EH (cell line): ENCODE measurements at places on chromosomes 2 and 18.

DNA sequence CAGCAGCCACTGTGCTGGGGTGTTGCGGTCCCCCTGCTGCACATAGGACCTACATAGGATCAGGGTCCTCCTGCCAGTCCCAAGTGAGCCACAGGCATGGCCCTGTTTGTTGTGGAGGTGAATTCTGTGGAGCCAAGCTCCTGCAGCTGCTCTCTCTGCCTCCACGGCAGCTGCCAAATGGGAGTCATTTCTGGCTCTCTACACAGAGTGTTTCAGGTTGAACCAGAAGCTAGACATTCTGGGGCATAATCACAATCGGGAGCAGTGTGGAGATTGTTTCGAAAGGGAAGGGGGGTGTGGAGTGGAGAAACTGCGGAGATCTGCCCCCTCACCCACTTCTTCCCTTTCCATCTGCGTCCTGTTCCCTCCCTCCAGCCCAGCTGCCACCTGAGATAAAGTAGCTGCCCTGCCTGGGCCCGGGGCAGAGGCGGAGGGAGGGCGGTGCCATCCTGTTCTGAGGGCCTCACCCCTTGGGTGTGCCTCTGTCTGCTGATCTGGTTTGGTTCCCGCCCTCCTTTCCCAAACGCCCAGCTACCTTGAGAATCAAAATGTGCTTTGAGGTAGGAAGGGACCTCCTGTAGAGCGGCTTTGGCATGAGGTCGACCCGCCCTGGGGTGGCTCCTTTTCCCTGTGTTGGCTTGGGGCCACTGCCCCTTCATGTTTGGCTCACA lies 139.4 kb downstream of the WDSUB1 start:
- DNase-seq: no peak

GRCh38 chr2:67625690-67626475 lies 228.8 kb downstream of the ETAA1 start:
- peak; percentile 88 for DNase-seq

- peak; percentile 95 for DNase-seq
Measured at GRCh38 chr2:75503048-75503607, 57.6 kb downstream of the EVA1A start.

- no peak for DNase-seq
Measured at GRCh38 chr2:234812851-234813250, 139.0 kb upstream of the SH3BP4 start.

DNA sequence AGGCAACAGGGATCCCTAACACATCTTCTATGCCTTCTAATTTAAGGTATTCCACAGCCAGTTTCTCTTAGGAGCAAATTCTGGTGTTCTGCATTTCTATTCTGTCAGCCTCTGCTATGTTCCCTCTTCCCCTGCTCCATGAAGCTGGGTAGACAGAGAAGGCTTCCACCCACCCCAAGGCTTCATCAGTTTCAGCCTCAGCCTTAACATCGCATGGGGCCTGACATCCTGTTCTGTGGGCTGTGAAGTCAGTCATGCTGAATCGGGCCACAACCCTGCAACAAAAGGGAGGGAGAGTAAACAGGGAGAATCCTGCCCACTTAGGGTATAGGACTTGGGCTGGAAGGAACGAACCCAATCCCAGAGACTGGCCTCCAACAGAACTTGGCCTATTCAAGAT lies 70.6 kb upstream of the PPM1B start:
- DNase-seq: no peak

GRCh38 chr2:43840965-43841364 lies 2.2 kb downstream of the ABCG8 start:
- peak; percentile 11 for DNase-seq

DNA sequence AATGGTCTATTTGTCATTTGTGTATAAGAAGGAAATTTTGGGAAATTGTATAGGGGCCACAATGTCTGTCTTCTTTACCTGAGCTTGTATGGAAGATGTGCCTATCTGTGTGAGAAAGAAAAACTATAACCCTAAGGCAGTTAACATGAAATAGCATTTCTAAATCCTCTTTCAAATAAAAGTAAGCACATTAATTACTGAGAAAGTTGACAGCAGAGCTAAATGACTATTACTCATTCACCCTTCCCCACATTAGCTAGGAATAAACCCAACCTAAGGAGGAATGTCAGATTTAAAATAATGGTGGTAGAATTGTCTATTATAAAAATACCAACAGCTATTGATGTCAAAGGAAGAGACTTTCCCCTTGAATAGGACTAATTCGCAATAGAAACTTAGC lies 56.2 kb downstream of the SLC38A11 start:
- DNase-seq: no peak

GRCh38 chr2:46098621-46099062 lies 198.6 kb upstream of the EPAS1 start:
- peak; percentile 93 for DNase-seq

- DNase-seq: no peak
Measured at GRCh38 chr2:217407362-217407761, 547.5 kb upstream of the TNP1 start.

GRCh38 chr2:165587335-165587938 lies 117.9 kb downstream of the CSRNP3 start:
- no peak for DNase-seq

GRCh38 chr2:177667626-177668025 lies 275.1 kb downstream of the AGPS start:
- peak; percentile 14 for DNase-seq

GRCh38 chr2:71498261-71498701 lies 44.9 kb downstream of the DYSF start:
- DNase-seq: peak; percentile 94

DNA sequence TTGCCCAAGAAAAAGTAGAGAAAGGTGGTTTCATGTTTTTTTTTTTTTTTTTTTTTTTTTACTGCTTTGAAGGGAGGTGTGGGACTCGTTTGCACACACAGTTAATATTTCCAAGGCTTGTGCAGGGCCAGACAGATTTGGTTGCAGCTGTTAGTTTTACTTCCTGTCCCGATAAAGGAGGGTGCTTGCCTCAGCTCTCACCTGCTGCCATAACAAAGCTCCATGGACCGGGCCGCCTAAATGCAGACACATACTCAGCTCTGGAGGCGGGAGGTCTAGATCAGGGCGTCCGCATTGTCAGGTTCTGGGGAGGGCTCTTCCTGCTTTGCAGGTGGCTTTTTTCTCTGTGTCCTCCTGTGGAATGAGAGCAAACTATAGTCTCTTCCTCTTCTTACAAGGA lies 69.9 kb downstream of the ODC1 start:
- DNase-seq: no peak

DNA sequence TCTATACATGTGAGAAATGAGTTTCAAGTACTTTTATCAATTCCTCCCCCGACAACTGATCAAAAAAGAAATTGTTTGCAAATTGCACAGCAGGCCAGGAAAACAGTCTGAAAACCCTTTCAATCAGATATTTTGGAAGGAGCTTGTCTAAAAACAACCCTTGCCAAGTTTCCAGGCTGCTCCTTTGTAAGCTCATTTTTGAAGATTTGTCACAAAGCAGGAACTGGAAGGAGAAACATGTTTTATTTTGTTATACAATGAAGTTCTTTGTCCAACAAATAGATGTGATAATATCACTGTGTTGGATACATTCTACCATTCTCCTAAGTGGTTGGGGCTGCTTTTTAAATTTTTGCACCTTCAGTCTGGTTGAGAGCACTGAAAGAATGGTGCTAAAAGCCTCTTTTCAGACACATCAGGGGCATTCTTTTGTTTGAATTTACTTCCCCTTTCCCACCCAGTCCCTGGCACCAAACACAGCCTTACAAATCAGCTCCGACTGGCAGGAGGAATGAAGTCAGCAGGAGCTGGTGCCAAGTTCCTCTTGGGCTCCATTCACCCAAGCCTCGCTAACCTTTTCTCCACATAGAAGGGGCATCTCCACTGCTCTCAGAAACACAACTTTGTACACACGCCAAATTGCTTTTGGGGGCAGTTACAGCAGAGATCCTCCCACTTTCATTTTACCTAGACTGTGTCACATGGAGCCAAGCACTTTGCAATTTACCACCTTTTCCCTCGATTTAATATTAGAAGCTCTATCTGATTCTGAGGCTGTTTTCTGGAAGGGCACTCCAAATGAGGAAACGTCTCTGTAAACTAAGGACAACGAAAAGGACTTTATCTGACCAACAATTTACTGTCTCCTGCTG lies 88.0 kb downstream of the C1D start:
- no peak for DNase-seq

GRCh38 chr2:182301093-182301492 lies 125.7 kb downstream of the PDE1A start:
- peak; percentile 5 for DNase-seq

DNA sequence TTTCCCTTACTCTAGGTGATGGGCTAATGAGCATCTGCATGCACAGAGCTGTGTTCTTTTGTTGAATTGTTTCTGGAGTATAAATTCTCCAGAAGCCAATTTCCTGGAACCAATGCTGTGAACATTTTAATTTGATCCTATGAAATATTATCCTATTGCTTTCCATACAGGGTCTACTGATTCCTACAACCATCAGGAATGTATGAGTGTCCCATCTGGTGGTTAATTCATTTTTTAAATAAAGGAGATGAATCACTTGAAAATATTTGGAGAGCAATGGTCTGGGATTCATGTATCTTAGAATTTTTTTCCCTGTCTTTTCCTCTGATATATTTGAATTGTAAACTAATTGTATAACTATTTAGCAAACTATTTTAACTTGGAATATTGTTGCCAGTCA lies 14.0 kb downstream of the KIF5C start:
- DNase-seq: peak; percentile 6

GRCh38 chr2:68387408-68388350 lies 22.6 kb downstream of the PLEK start:
- no peak for DNase-seq

- DNase-seq: no peak
Measured at GRCh38 chr2:43685357-43685756, 9.1 kb upstream of the C1GALT1C1L start.

GRCh38 chr2:12641441-12641840 lies 75.3 kb upstream of the TRIB2 start:
- no peak for DNase-seq

GRCh38 chr2:8440029-8440778 lies 241.7 kb upstream of the ID2 start:
- no peak for DNase-seq

DNA sequence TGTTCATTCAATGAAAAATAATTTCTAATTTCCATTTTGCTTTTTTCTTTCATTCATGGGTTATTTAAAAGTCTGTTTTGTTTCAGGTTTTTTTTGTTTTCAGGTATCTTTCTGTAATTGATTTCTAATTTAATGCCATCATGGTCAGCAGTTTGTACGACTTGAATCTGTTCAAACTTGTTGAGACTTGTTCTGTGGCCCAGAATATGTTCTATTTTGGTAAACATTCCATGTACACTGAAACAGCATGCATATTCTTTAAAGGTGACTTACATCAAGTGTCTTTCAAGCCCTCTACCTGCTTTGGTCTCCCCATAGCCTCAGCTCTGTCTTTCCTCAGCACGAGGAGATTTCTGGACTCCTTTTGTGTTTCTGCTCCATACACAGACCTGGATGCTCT lies 49.1 kb downstream of the CYP1B1 start:
- DNase-seq: no peak

GRCh38 chr2:86087936-86088850 lies 17.5 kb downstream of the POLR1A start:
- no peak for DNase-seq

GRCh38 chr2:138723196-138723987 lies 56.8 kb downstream of the NXPH2 start:
- DNase-seq: no peak

GRCh38 chr2:174035117-174035635 lies 70.0 kb upstream of the SP3 start:
- peak; percentile 72 for DNase-seq

GRCh38 chr2:235613649-235614048 lies 119.8 kb downstream of the AGAP1 start:
- no peak for DNase-seq

GRCh38 chr2:211416373-211416772 lies 860.0 kb downstream of the CPS1 start:
- no peak for DNase-seq

- no peak for DNase-seq
Measured at GRCh38 chr2:216789081-216789480, 70.8 kb downstream of the TNP1 start.

- no peak for DNase-seq
Measured at GRCh38 chr2:241065355-241065803, 36.7 kb downstream of the MTERF4 start.

- no peak for DNase-seq
Measured at GRCh38 chr2:158045362-158045761, 56.3 kb upstream of the UPP2 start.

- DNase-seq: no peak
Measured at GRCh38 chr18:50862401-50862800, 16.5 kb upstream of the ME2 start.

- DNase-seq: no peak
Measured at GRCh38 chr2:239017491-239018098, 169.7 kb downstream of the TWIST2 start.

DNA sequence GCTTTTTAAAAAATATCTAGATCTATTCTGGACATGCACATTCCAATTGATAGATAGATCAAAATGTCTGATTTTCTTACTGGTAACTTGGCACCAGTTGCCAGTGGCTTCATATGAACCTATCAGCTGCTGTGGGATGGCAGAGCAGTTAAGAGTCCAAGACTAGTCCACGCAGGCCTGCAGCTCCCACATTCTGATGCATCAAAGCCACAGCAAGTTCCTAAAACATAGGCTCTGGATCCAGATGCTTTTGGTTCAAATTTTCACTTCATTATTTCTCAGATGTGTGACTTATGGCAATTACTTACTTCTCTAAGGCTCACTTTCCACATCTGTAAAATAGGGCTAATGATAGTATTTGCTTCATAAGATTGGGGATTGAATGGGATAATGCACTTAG lies 48.0 kb upstream of the CYP1B1 start:
- DNase-seq: no peak
